ENCODE measurements at places on chromosomes 3 and 15. TPM values are rescaled to one million over a fixed set of nuclear protein-coding genes. Genes with fewer than 3 reads are reported as not detected.

The CAND2 gene
- 21.8 TPM for polyA plus RNA-seq

The CYP8B1 gene
- polyA plus RNA-seq: not detected

The HRG gene
- not detected for polyA plus RNA-seq

The RFX7 gene
- polyA plus RNA-seq: 12.9 TPM

The PLCH1 gene
- polyA plus RNA-seq: 12.1 TPM

The C2CD4A gene
- polyA plus RNA-seq: not detected

The CADPS gene
- polyA plus RNA-seq: 118 TPM

The LINS1 gene
- 23.4 TPM for polyA plus RNA-seq

The ALDH1L1 gene
- polyA plus RNA-seq: not detected

The MINAR1 gene
- polyA plus RNA-seq: 3.1 TPM

The ZIC1 gene
- polyA plus RNA-seq: 134 TPM

The IGDCC3 gene
- 14.4 TPM for polyA plus RNA-seq

The MYRIP gene
- 0.76 TPM for polyA plus RNA-seq

The RARRES1 gene
- not detected for polyA plus RNA-seq

The FOXB1 gene
- polyA plus RNA-seq: not detected

The KIF7 gene
- polyA plus RNA-seq: 5.6 TPM

The LDHAL6B gene
- polyA plus RNA-seq: not detected

The TM6SF1 gene
- polyA plus RNA-seq: 0.16 TPM

The SLC35G2 gene
- polyA plus RNA-seq: 6.8 TPM

The CPN2 gene
- polyA plus RNA-seq: not detected

The IL12A gene
- not detected for polyA plus RNA-seq

The XYLB gene
- 0.50 TPM for polyA plus RNA-seq

The MNS1 gene
- not detected for polyA plus RNA-seq

The SAXO2 gene
- polyA plus RNA-seq: 4.0 TPM

The TUSC7 gene
- not detected for polyA plus RNA-seq

The MYL3 gene
- polyA plus RNA-seq: not detected

The CHCHD4 gene
- polyA plus RNA-seq: 32.8 TPM

The MAPKAPK3 gene
- 4.3 TPM for polyA plus RNA-seq

The KNL1 gene
- 0.38 TPM for polyA plus RNA-seq

The DAZL gene
- polyA plus RNA-seq: 0.20 TPM

The RPS17 gene
- 2,425 TPM for polyA plus RNA-seq

The CCDC80 gene
- polyA plus RNA-seq: 0.14 TPM

The GPR156 gene
- 0.22 TPM for polyA plus RNA-seq

The BNC1 gene
- not detected for polyA plus RNA-seq

The SYNM gene
- polyA plus RNA-seq: 7.2 TPM

The BCHE gene
- 2.0 TPM for polyA plus RNA-seq

The LRRN1 gene
- polyA plus RNA-seq: 25.8 TPM

The SLC6A11 gene
- polyA plus RNA-seq: 4.2 TPM

The WDR93 gene
- not detected for polyA plus RNA-seq

The MB21D2 gene
- 39.0 TPM for polyA plus RNA-seq

The MEGF11 gene
- polyA plus RNA-seq: 0.18 TPM

The LRRC2 gene
- not detected for polyA plus RNA-seq

The ITIH4 gene
- polyA plus RNA-seq: 29.5 TPM

The STXBP5L gene
- polyA plus RNA-seq: 9.3 TPM

The TMEM212 gene
- not detected for polyA plus RNA-seq

The ITGB5 gene
- 1.2 TPM for polyA plus RNA-seq

The TRAK1 gene
- polyA plus RNA-seq: 39.3 TPM

The SLC22A14 gene
- 0.16 TPM for polyA plus RNA-seq

The SNTN gene
- not detected for polyA plus RNA-seq

The ISLR2 gene
- polyA plus RNA-seq: 330 TPM
